CD4-positive, alpha-beta T cell treated with Interleukin-17A for 4 hours (primary cell): ENCODE measurements at places on chromosomes 2 and 18.

DNA sequence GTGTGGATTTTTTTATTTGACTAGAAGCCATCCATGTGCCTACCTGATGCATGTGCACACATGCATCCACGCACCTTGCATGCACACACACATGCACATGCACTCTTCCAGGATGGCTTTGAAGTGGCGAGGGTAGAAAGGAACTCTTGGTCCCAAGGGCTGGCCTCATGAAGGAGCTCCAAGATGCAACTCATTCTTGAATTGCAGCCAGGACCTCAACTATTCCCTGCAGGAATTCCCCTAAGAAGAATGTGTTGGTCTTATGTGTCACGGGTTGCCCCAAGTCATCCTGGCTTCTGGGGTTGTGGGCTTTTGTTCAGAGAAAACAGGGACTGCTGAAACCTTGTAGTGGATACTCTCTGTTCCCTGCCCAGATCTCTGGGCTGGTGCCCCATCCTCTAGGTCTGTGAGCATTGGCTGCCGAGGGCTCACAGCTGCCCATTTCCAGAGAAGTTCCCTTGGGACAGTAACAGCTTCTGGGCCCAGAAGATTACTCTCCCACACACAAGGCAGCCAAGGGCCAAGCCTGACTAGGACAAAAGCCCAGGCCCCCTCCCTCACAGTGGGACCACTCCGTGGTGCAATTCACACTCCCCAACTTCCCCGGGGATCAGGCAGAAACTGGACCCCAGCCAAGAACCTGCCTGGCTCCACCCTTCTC is 137.6 kb downstream of the COPS8 start:
- DNase-seq: no peak

- peak; percentile 50 for DNase-seq
Measured at GRCh38 chr2:223941579-223942277, 3.4 kb downstream of the WDFY1 start.

DNA sequence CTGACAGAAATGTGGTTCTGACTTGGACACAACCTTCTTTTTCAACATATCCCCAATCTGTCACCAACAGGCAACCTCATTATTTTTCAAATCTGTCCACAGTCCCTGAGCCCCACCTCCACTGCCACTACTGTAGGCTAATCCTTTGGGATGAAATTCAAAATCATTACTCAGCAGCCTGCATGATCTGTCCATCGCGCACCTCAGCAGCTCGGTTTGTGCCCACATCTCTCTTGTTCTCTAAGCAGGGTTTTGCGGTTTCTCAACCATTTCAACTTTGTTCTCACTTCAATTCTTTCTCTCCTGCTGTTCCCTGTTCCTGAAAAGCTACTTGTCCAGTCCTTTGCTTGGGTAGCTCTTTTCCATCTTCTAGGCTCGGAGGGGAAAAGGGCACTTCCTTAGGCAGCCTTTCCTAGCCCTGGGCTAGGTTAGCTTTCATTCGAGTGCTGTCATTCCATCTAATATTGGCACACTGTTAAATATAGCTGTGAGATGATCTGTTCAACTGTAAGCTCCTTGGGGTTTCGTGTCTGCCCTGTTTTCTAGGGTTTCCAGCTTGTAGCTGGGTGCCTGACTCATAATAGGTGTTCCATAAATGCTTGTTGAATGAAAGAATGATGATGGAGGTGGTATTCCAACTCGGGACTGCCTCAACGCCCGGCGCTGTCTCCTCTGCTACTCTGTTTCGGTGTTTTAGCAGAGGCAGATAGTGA is 653 bp upstream of the ANKAR start:
- DNase-seq: no peak

DNA sequence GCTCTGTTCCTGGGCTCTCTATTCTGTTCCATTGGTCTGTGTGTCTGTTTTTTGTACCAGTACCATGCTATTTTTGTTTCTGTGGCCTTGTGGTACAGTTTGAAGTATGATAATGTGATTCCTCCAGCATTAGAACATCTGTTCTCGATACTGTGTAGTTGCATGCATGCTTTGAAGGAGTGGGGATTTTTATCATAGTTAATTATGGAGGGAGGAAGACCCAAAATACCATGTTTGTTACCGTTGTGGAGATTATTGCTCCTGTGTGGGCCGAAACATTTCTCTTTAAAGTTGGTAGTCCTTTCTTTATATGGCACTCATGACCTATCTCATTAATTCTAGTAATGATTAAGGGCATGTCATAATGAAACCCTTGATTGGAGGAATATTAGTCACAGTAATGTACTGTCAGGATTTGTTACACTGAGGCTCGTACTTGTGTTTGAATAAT is 87.6 kb downstream of the TTC27 start:
- DNase-seq: no peak

- no peak for DNase-seq
Measured at GRCh38 chr18:673769-674168, 16.3 kb downstream of the TYMS start.
